ENCODE measurements at places on chromosomes 6 and 20.

GRCh38 chr6:111593512-111593816 lies 12.2 kb downstream of the TRAF3IP2 start:
- no peak for DNase-seq

GRCh38 chr6:152636021-152636608 lies 1.0 kb downstream of the SYNE1 start:
- peak; percentile 43 for DNase-seq

GRCh38 chr6:23499549-23499948 lies 626.5 kb upstream of the NRSN1 start:
- no peak for DNase-seq

- no peak for DNase-seq
Measured at GRCh38 chr20:25214819-25215218, 19.3 kb downstream of the ENTPD6 start.

DNA sequence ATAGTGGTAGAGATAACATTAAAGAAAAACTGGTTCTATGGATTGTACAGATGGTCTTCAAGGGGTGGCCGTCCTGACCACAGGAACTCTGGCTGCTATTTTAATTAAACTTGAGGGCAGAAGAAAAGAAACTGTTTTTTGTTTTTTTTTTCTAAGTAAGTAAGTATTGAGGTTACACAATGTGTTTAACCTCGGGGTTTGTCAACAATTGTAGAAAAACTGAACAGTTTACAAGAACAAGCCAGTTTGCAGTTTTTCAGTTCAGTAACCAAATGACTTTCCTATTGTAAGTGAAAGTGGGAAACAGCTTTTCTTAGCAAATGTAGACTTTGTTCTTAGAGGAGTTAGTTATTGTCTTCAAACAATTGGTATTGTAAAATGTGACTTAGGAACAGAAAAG lies 77.0 kb downstream of the PLCB1 start:
- peak; percentile 33 for DNase-seq

DNA sequence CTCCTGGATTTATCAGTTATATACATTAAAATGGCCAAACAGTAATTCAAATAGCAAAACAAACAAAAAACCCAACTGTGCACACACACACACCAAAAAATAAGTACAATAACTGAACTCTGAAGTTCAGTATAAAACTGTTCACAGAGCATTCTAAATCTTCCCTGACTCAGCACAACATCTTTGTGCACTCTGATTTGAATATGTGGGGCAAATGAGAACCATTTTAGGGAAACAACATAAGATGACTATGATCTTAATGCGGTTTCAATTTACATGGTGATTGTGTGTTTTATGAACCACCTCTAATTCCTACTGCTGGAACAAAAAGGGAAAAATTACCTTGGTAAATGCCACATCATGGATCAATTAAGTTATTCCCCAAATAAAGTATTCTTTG lies 41.7 kb downstream of the PLAGL1 start:
- DNase-seq, result no peak

- DNase-seq, result no peak
Measured at GRCh38 chr6:135658481-135658880, 160.9 kb upstream of the AHI1 start.

DNA sequence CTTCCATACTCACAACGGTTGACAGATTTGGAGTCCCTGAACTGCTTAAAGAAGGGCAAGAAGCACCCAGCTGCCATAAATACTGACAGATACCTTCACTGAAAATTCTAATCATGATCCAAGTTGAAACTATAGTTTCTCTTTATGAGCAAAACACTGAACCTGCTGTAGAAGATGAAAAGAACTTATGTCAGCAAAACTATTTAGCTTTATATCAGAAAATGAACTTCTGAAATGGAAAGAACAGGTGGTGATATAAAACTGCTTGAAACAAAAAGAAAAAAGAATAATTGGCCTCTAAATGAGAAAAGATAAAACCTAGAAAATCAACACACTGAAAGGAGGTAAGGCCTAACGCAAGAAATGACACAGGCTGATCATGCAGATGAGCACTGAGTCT lies 72.4 kb downstream of the HACE1 start:
- no peak for DNase-seq

GRCh38 chr6:55969526-55969925 lies 94.1 kb upstream of the BMP5 start:
- no peak for DNase-seq

DNA sequence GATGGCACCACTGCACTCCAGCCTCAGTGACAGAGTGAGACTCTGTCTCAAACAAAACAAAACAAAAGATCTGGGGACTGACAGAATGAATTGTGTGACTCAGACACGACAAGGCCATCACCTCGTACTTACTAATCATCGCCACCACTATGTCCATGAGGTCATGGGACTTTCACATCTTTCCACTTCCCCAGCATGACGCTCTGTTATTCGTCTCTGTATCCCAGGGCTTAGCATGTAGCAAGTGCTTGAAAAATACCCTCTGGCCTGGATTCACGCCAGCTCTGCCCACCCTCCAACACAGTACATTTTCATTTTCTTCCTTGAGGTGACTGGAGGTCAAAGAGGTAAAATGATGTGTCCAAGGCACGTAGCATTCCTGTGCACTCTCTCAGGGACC lies 27.8 kb downstream of the FGD2 start:
- DNase-seq, result peak; percentile 25

DNA sequence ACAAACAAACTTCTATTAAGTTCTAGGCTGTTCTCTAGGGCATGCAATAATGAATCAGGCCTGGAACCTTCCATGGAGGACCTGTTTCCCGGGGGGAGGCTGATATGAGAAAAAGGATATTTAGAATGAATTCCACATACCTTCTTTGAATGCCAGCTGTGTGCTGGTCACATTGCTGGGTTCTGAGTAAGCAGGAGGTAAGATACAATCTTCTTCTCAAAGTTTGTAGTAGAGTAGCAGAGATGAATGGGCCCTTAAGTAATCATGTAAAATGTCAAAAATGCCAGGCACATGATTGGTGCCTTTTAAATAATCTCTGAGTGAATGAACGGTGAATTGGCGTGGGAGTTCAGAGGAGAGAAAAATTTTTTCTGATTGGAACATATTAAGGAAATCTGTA lies 47.4 kb downstream of the TGM2 start:
- peak; percentile 87 for DNase-seq

Measured in cardiac fibroblast (primary cell).